ENCODE measurements at places on chromosomes 2 and 18. TPM values are rescaled to one million over a fixed set of nuclear protein-coding genes. Genes with fewer than 3 reads are reported as not detected.

The TMEM178A gene
- total RNA-seq, result 17.5 TPM

The TTN gene
- total RNA-seq, result 0.99 TPM

The CNGA3 gene
- 2.3 TPM for total RNA-seq

The OTOS gene
- not detected for total RNA-seq

The ABCB11 gene
- 0.20 TPM for total RNA-seq

The OR6B2 gene
- 0.38 TPM for total RNA-seq

The ASIC4 gene
- total RNA-seq, result 0.31 TPM

The RTP5 gene
- 1.2 TPM for total RNA-seq

DNA sequence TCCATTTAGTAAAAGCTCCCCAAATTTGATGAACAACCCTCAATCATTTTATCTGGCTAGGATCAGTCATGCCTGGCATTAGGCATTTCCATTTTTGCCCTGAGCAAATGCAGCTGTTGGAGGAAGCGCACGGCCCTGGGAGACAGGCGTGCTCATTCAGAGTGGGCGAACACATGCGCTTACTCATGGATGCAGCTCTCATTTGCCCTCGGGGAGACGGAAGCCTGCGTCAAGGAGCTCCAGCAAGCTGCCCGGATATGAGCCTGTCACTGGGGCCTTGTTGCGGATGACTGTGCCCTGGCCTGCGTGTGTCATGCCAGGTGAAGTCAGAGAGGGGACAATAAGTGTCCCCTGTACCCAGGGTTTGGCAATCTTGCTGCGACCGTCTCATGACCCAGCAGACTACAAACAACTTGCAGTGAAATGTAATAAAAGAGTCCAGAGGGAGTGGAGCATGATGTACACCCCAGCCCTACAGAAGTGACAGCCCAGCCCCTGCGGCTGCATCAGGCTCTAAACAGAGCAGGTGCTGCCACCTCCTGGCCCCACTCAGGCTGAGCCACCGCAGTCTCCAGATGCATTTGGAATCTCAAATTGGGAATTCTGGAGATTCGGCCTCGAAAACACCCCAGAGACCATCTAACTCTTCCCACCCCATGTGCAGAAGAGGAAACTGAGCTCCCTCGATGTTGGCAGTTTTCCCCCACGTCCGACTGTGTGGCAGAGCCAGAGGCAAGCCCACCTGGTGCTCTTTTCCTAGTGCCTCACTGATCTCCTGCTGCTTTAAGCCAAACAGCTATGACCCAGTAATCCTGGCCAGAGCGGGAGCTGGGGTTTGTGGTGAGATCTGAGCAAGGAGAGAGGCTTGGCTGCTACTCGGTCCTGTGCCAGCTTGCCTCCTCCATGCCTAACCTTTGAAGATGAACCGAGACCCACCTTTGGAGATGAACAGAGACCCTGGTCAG, 105.0 kb upstream of the ALK start:
- peak; percentile 95 for ATAC-seq

DNA sequence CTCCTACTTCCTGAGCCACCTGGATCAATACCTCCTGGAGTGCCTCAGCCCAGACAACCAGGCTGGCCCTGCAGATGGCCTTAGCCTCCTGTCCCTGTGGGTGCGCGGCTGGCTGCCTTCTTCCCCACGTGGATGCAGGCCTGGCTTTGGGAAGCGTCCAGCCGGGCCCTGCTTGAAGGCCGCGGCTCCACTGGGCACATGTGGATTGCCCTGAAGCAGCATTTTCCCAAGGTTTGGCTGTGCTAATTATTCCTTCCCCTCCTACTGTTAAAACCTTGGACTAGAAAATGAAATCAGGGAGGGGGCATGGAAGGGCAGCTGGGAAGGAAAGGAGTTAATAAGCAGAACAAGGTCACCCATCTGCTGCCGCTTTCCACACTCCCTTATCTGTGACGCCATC, 143.0 kb upstream of the GATA6 start:
- ATAC-seq, result no peak

- ATAC-seq, result no peak
Observed at GRCh38 chr2:26892133-26892532, 44.2 kb downstream of the DPYSL5 start.

DNA sequence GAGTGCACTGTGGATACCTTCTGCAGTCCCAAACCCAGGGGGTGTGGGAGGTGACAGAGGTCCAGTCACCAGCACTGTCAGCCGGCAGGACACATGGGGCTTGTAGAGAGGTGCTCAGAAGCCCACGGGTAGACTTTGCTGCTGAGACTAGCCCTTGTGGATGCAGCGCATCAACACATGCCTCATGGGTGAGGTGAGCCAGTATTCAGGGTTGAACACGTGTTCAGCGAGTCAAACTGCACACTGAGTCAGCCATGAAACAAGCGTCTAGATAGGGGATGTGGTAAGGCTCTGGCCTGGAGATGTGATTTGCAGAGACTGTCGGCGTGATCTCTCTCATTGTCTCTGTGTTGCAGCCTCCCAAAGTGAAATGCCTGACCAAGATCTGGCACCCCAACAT, 35.8 kb upstream of the SCLY start:
- ATAC-seq, result no peak

- peak; percentile 85 for ATAC-seq
Observed at GRCh38 chr2:47272031-47272864, 117.1 kb upstream of the STPG4 start.

DNA sequence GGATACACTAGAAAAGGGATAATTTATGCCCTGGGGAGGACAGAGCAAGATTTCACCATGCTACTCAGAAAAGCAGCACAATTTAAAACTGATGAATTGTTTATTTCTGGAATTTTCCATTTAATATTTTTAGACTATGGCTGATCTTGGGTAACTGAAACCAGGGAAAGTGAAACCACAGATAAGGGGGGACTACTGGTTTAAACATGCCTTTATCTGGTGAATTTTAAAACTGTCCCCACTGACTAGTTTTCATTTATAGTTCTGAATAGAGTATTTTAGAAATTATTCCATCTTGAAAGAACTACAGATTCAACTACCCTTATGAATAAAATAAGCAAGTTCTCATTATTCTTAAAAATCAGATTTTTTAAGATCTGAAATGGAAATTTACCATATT, 15.0 kb downstream of the NFU1 start:
- ATAC-seq, result no peak

DNA sequence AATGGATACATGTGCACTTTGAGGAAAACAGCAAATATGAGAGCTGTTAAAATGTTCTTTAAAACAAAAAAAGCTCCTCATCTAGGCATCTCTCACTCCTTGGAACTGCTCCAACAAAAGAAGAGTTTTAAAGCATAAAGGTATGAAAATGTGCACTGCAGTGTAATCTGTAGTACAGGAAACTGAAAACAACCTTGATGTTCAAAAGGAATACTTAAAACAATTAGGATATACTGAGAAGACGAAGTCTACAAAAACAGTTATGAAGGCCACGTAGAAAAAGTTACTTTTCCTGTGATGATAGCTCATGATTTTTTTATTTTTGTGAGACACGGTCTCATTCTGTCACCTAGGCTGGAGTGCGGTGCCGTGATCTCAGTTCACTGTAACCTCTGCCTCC, 2.1 kb upstream of the GPR75 start:
- no peak for ATAC-seq

DNA sequence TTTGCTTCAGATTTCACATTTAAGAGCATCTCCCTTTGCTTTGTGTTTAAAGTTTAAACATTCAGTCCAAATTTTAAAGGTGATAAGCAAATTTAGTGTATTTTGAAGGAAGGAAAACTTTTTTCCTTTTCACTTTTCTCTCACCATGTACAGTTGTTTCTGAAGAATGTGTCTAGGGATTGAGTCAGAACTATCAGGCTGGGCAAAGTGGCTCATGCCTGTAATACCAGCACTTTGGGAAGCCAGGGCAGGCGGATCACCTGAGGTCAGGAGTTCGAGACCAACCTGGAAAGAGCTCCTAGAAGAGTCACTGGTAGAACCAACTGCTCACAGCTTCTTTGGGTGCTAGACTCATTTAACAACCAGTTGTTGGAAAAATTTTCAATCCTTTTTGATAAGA, 327.0 kb upstream of the THUMPD2 start:
- no peak for ATAC-seq

GRCh38 chr2:223055140-223055539, 3.1 kb downstream of the KCNE4 start:
- no peak for ATAC-seq

DNA sequence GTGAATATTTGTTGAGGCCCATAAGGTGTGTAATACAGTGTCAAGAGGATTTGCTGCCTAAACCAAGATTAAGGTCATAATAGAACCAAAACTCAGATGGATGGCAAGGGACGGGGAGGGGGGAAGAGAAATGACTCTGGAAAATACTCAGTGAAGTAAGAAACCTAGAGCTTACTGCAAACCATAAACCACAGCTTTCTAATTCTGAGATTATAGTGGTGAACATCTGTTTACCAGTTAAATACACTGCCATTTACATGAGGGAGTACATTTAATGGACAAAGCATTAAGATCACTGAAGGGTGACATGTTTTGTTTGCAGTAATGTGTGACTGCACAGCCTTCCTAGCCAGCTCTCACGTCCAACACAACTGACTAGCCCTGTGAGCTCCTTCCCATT, 19.8 kb downstream of the EVX2 start:
- no peak for ATAC-seq

DNA sequence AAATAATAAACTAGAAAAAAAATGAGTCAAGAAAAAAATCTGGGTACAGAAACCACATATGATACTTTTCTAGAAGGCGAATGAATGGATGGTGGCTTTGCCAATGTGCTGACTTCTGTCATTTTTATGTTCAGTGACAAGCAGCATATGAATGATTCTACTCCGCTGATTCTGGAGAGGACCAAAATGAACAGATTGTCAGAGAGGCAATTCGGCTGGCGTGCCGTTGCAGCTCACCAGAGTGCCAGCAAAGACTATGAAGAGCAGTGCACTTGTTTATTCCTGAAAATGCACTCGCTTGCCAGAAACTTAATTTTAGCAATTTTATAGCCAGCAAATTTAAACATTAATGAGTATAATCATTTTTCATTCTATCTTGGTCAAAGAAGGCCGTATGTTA, 105.9 kb upstream of the NYAP2 start:
- ATAC-seq, result no peak

DNA sequence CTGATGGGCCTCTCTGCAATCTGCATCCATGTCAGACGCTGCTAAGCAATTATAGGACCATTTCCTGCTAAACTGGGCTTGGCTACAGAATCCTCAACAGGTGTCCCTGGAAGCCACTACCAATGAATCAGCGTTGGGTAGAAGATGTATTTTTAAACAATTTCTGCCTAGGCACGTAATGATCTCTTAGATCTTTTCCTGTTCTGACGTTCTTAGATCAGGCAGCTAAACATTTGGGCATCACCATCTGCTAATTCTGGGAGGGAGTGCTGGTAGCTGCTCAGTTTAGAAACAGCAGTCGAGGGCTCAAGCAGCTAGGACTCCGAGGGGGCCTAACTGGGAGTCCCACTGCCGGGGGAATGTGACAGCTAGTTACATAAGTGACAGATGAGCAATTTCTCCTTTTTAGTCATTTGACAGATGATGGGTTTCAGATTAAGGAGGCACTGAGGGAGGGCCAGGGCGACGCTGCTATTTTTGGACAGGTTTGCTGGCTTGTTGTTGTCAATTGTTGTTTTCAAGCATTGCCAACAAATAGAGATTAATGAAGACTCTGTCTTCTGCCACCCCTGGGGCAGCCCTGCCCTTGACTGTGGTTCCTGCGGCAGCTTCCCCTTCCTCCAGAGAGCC, 92.7 kb downstream of the MRO start:
- ATAC-seq, result no peak

DNA sequence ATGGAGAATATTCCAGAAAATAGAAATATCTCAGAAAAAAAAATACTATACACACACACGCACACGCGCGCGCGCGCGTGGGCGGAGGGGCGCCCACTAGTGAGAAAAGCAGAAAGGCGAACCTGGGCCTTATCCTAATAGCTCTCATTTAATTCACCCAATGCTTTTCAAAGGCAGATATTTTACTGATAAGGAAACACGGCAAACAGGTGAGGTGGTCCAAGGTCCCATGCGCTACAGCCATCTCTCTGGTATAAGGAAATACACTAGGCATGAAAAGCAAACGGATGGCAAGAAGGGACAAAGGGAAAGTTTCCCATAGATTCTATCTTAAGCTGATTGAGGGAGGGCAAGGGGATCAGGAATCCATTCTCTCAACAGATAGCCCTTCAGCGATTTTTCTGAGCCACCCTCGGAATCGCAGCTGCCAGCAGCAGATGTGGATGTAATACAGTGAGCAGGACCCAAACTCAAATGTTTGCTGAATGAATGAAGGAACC, 136.7 kb downstream of the TMEM247 start:
- no peak for ATAC-seq

DNA sequence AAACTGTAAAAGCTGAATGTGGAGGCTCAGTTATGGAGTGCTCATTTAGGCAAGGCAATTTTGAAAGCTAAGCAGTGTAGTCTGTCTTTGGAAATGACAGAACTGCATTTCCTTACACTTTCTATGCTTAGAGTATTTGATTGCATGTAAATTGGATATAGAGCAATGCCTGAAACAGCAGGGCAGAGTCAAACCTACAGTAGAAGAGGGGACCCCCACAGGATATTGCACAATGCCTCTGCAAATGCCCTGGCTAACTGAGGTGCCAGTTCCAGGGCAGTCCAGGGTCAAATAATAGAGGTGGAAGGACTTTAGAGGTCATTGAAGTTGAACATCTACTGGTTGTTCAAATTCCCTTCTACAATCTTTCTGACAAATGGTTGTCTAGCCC, 2.2 kb downstream of the TMEM178A start:
- ATAC-seq, result no peak

- ATAC-seq, result no peak
Observed at GRCh38 chr18:3610813-3611212, 160.8 kb downstream of the TGIF1 start.

Measured in motor neuron (in vitro differentiated cells).